ENCODE measurements at places on chromosomes 12 and 14.

GRCh38 chr12:21129906-21130305 lies 1.1 kb upstream of the SLCO1B1 start:
- DNase-seq, result no peak

GRCh38 chr12:119399301-119399700 lies 64.8 kb downstream of the CCDC60 start:
- peak; percentile 71 for DNase-seq

DNA sequence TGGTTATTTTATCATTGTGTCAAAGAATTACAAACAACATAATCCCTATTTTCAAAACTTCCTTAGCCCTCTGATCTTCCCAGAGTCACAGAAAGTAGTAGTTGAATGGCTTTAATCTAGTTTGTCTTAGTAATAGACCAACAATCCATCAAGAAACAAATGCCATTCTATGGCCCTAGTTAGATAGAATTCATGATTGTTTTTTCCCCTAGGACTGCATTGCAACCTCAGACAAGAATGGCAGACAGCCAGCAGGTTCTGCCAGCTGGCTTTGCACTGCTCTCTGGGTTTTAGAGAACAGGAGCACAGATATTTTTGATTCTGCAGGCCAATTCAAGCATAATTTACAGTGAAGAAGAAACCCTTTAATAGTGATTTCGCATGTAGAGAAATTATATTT lies 33.8 kb downstream of the SYT1 start:
- DNase-seq, result peak; percentile 28

- DNase-seq, result no peak
Observed at GRCh38 chr12:129434790-129435189, 469.0 kb downstream of the TMEM132D start.

DNA sequence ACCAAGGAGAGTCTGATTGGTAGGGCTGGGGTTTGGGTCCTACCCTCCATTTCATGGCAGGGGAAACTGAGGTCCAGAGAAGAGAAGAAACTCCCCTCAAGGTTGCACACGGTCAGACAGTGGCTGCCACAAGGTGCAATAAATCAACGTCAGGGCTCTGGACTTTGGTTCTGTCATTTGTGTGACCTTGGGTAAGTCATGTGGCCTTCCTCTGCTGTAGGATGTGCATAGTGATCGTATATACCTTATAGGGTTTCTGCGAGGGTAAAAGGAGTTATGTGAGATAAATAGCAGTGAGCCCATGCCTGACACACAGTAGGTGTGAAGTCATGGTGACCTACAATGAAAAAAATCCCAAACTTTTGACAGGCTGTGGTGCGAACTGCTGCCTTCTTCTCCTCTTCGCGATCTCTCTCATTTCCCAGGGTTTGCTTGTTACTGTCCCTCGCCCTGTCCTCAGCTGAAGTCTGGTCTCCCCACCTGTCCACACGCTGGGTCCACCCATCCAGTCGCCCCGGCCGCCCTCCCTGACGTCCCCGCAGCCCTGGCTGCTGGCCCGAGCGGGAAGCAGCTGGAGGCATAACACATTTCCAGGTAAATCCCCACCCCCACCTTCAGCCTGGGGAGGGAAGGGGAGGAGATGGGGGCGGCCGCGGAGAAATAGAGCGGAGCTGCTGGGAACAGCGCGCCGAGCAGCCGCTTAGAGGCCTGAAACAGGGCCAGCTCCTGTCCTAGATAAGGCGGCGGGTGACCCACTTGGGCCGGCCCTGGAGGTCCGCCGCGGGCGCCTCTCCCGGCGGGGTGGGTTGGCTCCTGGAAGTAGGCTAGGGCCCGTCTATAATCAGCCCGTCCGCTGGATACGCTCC lies 1.8 kb upstream of the FAM222A start:
- DNase-seq, result no peak

GRCh38 chr14:103517721-103518421 lies 4.8 kb downstream of the CKB start:
- no peak for DNase-seq

DNA sequence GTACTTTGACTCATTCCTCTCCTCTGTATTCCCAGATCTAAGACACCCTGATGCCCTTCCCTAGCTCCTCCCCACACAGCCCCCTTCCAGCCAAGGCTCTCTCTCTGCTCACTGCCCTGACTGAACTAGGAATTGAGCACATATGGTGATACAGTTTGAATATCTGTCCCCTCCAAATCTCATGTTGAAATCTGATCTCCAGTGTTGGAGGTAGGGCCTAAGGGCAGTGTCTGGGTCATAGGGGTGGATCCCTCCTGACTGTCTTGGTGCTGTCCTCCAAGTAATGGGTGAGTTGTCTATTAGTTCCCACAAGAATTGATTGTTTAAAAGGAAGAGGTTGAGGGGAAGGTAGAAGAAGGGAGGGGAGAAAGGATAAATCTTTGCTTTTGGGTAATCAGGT lies 17.4 kb downstream of the CMKLR1 start:
- no peak for DNase-seq
